Gastroesophageal sphincter (tissue), 4 donors: ENCODE measurements at places on chromosomes 6 and 20.

DNA sequence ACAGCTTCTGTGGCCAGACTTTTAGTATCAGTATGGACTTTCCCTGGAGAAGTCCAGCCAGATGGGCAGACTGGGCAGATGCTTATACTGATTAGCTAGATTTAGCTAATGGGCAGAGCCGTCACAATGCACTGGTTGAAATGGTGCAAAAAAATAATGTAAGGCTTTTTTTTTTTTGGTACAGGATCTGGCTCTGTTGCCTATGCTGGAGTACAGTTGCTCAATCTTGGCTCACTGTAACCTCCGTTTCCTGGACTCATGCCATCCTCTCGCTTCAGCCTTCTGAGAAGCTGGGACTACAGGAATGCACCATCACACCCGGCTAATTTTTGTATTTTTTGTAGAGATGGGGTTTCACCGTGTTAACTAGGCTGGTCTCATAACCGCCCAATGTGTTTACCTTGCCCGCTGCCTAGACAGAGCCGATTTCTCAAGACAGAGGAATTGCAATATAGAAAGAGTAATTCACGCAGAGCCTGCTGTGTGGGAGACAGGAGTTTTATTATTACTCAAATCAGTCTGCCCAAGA, 16.4 kb upstream of the KIFC1 start:
- ATAC-seq = peak; percentile 93

DNA sequence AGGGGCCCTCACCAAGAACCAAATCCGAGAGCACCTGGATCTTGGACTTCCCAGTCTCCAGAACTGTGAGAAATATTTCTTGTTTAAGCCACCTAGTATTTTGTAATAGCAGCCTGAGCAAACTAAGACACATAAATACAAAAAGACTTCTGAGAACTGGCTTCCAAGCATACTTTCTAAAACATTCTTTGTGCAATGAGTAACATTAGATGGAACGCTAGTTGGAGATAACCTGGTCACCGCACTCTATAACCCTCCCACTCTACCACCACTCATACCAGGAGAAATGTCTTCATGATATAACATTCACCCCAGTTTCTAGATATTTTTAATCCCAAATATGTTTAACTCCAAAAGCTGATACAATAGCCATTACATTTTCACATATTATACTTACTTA, 169.5 kb upstream of the THEMIS start:
- ATAC-seq = no peak

DNA sequence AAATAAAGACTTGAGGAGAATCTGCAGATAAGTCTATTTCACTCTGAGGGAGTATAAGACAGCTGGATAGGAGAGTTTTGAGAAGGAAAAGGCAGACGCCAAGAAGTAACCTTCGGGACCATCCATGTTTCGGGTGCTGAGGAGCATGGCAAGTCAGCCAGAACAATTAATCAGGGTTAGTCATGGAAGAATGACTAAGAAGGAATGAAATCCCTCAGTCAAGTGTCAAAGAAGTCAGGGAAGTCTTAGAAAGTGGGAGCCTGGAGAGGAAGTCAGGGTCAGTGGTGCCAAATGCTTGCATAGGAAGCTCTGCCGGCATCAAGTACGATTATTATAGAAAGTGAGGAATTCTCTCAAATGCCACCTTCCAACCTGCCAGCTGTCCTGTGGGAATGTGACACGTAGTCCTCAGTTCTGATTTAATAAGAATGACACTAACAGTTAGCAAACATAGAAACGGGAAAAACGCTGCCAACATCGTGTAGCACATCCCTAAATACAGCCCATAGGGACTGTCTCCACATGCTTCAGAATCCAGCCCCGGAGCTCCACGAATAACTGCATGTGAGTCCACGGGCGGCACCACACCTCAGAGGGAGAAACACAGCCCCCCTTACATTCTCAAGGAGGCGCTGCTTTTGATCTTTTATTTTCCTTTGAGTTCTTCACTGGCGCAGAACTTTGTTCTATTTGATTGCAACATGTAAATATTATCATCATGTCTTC, 602.7 kb downstream of the PRKN start:
- ATAC-seq = no peak

DNA sequence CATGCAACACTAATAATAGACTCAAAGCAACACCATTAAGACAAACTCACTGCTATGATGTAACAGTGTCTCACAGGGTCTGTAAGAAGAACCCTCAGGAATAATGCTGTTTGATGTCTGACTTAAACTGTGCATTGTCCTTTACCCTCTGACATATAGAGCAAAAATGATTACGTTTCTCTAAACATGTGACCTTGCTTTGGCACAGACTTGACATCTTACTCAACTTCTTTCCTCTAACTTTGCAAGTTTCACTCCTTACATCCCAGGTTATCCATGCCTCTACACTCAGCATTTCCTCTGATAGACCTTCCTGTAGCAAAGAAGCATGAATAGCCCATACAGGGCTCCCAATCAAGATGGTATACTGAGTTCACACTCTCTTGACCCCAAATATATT, 252.7 kb downstream of the UST start:
- no peak for ATAC-seq

DNA sequence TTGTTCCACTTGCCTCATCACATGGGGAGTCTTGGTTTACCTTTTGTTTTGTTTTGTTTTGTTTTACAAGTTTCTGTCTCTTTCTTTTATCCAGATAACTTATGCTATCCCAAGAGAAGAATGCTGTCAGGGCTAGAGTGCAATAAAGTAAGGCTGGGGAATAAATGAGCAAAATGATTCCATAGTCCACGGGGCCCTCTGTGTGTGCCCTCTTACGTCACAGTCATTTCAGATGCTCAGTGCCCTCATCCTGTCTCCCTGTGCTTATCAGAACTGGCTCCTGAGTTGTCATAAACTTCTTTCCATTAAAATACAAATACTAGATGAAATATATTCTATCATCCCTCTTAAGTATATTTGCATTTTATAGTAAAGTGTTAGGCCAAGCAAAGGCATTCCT, 30.8 kb upstream of the ENPP1 start:
- ATAC-seq = no peak

GRCh38 chr6:126773112-126773805, 345.2 kb upstream of the RSPO3 start:
- peak; percentile 83 for ATAC-seq

- no peak for ATAC-seq
Measured at GRCh38 chr20:36035745-36036144, 67.4 kb downstream of the CNBD2 start.

GRCh38 chr6:47700596-47700995, 2.2 kb downstream of the ADGRF4 start:
- no peak for ATAC-seq

DNA sequence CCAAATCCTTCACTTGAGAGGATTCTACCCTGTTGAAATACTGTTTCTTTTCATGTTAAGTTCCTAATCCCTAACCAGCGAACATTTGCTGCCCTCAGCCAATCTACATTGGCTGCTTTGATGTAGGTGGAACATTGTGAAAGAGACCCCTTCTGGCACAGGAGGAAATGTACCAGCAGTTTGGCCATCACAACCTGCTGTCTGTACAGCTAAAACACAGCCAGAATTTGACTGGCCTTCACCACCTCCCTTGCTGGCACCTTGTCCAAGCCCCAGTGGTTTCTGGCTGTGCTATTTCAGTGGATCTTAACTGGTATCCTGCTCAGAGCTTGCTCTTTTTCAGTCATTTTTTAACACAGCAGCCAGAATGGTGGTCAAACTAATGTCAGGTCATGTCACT, 202.1 kb upstream of the EPHA7 start:
- no peak for ATAC-seq

DNA sequence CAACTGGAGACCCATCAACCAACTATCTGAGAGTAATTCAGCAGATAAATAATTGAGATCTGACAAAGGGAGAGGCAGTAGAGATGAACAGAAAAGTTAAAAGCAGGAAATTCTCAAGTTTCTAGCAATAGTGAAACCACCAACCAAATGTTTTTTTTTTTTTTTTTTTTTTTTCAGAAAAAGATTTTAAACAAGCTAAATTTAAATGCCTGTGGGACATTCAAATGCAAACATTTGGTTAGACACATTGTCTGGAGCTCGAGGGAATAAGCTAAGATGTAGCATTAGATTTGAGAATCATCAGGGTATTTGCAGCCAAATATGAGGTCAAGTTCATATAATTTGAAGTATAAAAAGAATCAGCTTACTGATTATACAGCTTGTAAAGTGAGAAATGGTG, 16.4 kb downstream of the RANBP9 start:
- ATAC-seq = no peak

GRCh38 chr20:45021631-45022030, 55.3 kb downstream of the STK4 start:
- no peak for ATAC-seq

DNA sequence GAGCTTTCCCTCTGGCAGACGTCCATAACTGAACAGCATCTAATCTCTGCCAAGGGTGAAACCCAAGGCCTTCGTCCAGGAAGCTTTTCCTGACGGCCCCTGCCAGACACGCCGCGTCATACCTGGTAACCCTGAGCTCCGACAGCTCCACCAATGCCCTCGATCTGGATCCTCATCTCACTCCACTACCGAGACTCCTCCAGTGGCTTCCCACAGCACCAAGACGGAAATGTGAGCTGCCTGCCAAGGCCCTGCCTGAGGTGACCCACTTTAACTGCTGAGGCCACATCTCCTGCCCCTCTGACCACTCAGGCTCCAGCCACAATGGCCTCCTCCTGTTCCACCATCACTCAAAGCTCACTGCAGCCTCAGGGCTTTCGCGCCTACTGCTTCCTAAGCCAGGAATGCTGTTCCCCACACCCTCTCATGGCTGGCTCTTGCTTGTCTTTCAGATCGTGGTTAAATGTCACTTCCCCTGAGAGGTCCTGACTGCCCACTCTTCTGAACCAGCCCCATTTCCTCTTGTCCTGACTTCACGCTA, 143.2 kb downstream of the PREX1 start:
- ATAC-seq = no peak

DNA sequence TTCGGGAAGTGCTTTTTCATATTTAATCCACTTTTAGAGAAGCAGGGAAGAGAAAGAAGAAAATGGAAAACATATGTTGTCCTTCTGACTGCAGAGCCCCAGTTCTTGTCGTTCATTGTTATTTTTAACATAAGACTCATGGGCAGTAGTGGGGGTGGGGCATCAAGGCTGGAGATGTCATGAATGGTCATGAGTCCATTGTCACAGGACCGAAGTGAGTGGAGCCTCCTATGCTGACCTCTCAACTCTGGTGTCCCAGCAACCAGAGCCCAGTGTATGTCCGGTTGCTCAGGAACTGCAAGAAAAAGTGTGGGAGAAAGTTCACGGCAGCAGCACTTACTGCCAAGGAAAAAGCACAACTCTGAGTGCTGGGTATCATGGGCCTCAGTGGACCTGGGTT, 108.6 kb downstream of the BANF2 start:
- peak; percentile 53 for ATAC-seq

- no peak for ATAC-seq
Measured at GRCh38 chr6:112600168-112600567, 253.0 kb downstream of the RFPL4B start.

DNA sequence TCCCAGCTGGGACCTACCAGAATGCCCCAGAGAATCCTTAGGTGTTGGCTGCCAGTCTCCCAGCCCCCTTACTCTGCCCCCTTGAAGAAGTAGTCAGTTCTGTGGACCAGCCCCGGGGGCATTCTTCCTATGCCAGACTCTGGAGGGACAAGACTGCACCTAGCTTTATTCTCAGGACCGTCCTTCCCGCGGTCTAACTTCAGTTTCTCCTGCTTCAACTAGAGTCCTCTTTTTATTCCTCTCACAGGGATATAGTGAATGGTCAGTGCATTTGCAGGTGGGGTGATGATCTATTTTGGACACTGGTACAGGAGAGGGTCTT, 35.9 kb upstream of the MDFI start:
- no peak for ATAC-seq

DNA sequence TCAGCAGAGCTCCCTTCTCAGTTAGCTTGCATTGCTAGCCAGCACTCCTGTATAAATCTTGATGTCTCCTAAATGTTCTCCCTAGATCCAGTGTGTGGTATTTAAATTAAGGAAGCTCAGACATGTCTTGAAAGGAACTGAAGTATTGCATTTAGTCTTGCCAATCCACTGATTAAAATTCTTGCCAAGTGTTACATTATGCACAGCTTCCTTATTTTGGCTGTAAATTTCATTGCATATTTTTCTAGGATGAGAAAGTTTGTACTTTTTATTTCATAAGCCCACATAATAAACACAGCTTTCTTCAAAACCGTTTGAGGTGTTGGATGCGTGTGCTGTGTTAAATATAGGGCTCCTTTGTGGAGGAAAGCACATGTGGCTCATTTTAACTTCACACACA, 329.8 kb upstream of the FLRT3 start:
- no peak for ATAC-seq

- no peak for ATAC-seq
Measured at GRCh38 chr6:91812596-91813274, 1225.9 kb upstream of the MAP3K7 start.

DNA sequence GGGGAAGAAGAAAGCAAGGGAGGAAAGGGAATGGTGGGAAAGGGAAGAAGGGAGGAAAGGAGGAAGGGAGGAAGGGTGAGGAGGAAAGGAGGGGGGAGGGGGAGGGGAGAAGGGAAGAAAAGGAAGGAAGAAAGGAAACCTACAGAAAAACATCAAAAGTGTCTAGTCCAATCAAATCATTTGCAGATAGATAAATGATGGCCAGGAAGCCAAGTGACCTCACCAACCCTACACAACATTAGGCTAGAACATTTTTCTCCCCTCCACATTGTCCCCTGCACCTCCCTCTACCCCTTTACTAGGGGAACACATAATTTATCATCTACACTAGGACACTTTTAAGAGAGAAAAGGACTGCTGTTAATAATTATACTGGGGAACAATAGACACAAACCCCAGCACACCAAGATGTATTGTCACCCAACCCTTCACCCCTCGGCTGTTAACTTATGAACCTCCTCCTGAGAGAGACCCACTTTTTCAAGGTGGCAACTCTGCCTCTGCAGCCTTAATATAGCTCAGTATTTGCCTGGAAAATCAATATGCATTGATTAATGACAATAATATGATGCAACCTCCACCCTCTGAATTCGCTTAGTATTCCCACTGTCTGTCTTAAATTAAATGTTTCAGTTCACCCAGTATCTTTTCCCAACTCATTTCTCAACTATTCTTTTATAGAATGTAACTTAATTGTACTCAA, 231.2 kb downstream of the PTPRT start:
- ATAC-seq = no peak
